ENCODE measurements at places on chromosomes 3 and 15.

- DNase-seq, result peak; percentile 31
Observed at GRCh38 chr15:74826364-74826819, at the start of gene CPLX3. TSS of gene CPLX3 (plus strand) at chr15:74826627. CDS start at chr15:74826704, 77 bp downstream.

GRCh38 chr3:188153437-188154013 is 432 bp upstream of the LPP start:
- peak; percentile 78 for DNase-seq

DNA sequence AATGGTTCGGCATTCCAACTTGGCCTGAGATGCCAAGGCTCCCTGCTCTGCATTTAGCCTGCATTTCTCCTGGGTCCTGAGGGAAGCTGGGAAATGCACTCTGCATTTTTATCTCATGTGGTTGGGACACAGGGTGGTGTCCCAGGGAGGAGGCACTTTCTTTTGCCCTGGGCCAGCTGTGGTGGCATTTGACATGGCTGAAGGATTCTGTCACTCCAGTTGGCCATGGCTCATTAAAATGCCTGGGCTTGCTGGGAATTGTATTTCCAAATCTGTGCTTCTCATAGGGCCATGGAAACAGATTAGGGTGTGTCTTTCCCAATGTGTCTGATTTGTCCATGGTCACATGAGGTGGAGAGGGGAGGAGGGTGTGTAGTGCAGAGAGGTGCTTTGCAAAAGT is 128.3 kb upstream of the RGMA start:
- DNase-seq, result no peak

DNA sequence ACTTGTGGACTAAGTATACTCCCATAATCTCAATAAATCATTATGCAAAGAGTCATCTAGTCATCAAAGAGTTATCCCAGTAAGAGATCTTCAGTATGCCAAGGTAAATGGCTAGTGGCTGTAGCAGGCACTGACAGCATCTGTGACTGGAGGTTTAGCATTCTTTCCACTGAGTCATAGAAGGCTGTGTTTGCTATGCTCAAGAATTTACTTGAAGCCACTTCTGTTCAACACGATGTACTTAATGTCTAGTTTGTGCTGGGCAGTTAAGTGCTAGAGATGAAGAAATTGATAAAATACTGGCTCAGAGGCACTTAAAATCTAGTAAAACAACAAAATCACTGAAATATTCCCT is 13.0 kb downstream of the ZBED2 start:
- no peak for DNase-seq

DNA sequence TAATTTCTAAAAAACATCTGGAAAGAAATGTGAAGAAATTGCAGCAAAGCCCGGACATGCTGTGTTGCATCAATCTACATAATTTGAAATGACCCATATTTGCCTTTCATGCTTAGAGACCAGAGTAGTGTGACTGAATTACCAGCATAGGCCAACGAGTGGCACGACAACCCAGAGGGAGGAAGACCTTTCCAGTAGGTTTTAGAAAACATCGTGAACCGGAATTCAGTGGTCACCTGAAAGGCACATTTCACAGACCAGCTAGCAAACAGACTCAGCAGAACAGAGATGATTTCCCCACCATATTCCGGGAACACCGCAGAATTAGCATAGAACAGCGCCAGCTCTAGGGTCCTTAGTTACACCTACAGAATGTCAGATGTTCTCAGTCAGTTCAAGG is 620.0 kb upstream of the ZNF385D start:
- no peak for DNase-seq

GRCh38 chr3:41199866-41200668 is 762 bp downstream of the CTNNB1 start:
- DNase-seq, result peak; percentile 51

DNA sequence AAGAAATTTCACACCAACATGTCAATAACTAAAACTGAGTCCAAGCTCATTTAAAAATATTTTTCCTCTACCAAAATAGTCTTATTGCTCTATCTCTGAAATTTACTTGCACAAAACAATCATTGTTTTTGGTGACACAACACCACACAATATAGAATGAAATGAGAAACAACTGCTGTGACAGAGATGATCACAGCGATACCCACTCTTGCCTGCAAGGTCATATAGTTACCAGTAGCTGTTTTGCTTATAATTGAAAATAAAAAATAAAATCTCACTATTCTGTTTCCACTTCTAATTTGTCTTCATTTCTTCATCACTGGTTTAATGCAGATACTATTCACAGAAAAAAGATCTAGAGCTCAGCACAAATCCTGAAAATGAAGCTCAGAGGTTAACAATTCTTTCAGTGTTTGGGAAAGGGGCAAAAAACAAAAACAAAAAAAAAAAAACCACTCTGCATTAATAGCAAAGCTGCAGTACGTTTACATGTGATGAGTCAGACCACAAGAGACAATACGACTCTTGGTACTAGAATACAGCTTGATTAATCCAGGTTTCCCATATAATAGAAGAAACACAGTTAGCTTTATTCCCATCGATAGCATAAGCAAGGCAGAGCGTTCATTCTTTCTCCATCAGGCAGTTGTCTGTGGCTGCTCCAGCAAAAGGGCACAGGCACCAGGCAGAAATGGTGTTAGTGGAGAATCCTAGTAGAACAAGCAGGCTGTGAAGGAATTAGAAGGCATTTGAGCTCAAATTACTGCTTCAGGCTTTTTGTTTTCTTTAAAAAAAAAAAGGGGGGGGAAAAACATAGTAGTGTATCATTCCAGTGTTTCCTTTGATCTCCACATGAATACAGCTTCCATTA is 773 bp downstream of the ANKRD28 start:
- DNase-seq, result peak; percentile 29

DNA sequence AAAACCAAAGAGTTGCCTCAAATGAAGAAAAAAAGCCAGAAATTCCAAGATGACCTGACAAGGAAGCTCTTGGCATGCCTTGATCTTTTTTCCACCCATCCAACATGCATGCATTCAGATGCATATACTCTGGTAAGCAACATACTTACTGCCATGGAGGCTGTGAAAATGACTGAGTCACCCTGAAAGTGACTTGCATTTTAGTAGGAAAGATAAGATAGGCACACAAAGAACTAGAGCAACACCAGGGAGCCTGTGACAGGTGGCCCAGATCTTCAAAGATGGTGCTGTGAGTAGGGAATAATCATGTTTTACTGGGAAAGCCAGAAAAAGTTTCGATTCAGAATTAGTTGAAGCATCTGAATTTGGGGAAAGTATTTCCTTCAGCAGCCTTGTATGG is 185.1 kb upstream of the SLCO3A1 start:
- no peak for DNase-seq

DNA sequence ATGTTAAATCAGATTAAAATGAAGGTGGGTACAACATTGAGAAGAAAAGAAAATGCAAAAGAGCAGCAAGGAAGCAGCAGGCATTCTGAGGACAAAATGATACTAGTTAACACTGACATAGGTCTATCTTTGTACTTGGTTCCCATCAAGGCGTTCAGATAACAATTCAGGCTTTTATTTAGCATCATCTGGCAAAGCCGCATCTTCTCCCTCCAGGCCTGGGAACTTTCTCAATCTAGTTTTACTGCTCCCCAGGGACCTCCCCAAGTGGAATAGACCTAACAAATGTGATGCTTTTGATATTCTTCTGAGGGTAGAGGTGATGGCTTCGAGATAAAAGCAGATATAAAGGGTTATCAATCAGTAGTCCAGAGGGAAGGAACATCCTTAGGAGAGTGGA is 130.6 kb downstream of the C3orf38 start:
- DNase-seq, result no peak

- no peak for DNase-seq
Observed at GRCh38 chr3:7977245-7978086, 524.2 kb upstream of the LMCD1 start.

DNA sequence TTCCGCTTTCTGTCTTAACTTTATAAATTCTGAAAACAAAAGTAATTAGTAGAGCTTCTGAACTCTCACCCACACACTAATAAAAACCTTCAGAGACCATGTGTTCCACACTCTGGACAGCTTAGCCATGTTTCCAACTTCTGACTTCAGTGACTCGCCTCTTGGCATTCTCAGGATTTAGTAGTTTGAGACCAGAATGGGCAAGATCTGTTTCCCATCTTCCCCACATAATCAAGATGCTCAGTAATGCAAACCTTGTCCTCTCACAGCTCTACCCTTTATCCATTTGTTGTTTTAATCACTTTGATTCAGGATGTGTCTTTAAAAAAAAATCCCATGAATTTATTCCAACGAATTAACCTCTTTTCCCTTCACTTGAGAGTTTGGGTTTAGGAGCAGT is 166.6 kb upstream of the SLC24A5 start:
- no peak for DNase-seq

GRCh38 chr15:45306105-45306504 is 54.1 kb downstream of the SLC28A2 start:
- no peak for DNase-seq

DNA sequence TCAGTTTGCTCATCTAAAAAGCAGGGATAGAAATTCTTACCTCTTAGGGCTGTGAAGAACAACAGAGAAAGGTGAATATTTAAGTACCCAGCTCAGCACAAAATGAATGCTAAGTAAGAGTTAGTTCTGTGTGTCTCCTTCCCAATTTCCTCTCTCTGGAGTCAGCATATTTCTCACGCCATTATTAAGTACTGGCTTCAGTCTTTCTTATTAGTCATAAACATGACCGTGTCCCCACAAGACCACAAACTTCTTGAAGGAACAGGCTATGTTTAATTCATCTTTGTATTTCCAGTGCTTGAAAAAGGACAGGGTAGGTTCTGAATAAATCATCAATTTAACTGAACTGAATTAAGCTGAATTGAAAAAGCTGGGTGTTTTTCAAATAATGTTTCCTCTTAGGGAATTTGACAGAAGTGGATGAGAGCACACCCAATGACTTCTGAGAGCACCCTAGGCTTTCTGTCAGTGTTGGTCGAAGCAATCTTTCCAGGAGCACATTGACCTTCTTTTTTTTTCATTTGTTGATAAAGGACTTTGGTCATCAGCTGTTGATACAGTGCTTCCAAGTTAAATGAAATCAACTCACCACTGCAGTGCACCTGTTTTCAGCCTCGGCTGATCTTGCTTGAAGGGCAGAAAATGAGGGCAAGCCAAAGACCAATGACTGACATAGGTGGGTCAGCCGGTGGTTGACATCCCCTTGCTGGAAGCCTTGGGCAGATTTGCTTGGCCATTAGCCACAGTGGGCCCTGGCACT is 324.6 kb downstream of the MFSD1 start:
- peak; percentile 18 for DNase-seq

- DNase-seq, result no peak
Observed at GRCh38 chr3:46664971-46665762, 28.3 kb downstream of the ALS2CL start.

DNA sequence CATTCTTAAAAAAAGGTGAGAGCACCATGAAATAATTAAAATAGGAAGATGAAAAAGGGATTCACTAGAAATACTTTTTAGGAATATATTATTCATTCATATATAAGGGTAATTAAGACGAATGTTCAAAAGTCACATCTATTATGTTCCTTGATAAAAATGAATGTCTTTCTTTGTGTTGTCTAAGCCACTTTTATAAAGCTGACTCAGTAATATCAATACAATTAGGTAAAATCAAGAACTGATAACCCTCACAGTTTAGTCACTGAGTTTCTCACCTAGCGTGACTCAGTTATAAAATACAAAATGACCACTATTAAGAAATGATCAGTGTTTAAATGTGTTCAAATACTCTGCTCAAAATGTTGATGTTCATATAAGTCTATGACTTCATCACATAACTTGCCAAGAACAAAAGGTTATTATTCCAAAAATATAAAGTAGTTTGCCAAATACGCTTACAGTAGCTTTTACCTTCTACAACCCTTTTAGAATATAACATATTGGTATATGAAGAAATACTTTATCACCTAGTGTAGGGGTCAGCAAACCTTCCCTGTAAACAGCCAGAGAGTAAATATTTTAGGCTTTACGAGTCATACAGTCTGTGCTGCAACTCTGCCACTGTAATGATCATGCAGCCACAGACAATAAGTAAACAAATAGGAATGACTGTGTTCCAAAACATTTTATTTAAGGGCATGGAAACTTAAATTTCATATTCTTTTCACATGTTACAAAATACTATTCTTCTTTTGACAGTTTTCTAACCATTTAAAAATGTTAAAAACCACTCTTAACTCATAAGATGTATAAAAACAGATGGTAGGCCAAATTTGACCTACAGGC is 369.8 kb downstream of the TBC1D5 start:
- DNase-seq, result no peak

GRCh38 chr3:123818921-123819429 is 65.2 kb downstream of the MYLK start:
- DNase-seq, result no peak

GRCh38 chr15:101612676-101613075 is 39.5 kb downstream of the TM2D3 start:
- no peak for DNase-seq

DNA sequence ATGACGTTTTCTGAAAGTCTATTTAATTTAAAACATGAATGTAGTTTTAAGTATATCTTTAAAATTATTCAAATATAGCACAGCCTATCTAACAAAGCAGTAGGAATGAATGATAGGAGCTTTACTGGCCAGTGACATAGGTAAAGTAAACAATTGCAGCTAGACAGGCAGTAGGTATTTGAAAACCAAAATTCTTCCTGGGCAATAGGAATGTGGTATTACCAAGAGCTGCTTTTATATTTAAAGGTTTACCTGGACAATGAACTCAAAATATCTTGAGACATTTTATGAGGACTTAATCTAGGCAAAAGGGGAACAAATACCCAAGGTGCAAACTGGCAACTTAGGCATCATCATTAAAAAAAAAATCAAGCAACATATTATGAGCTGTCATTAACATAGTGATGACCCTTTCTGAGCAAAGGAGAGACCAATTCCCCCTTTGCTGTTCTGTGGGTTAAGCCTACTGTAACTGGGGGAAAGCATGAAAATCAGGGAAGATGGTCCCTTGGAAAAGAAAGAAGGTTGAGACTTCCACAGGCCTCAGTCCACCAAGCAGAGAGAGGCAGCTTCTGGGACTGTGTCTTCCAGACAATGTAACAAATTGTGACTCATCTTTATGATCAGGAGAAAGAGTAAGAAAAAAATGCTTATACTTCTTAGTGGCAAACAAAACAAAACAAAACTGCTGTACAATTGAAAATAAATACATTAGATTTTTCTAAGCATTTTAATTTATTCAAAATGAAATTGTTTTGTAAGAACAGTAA is 12.9 kb downstream of the ISL2 start:
- DNase-seq, result no peak

DNA sequence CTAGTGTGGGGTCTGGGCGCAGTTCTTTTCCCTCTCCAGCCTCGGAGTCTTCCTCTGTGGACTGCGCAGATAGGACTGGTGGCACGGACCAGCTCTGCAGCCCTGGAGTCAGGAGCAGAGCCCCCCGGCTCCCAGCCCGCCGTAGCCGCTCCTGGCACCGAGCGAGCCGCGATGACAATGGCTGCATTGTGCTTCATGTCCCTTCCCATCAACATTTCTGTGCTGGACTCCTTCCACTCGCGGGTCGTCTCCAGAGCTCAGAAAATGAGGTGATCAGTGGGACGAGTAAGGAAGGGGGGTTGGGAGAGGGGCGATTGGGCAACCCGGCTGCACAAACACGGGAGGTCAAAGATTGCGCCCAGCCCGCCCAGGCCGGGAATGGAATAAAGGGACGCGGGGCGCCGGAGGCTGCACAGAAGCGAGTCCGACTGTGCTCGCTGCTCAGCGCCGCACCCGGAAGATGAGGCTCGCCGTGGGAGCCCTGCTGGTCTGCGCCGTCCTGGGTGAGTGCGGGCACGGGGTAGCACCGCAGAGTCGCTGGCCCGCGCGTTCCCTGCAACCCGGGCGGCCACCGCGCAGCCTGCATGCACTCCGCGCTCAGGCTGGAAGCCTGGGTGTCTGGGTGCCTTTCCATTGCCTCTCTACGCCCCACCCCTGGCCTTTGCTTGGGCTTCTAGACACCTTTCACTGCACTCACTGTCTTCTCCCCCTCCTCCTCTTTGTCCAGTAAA is at the start of gene TF:
Gene TF (plus strand): TSS at position 413 of the 731 bp plus-strand sequence. CDS start 48 bp downstream, at position 461.
- DNase-seq, result no peak

- no peak for DNase-seq
Observed at GRCh38 chr3:184384856-184385422, 5.1 kb downstream of the CHRD start.
